ENCODE measurements at places on chromosomes 16 and 17.

DNA sequence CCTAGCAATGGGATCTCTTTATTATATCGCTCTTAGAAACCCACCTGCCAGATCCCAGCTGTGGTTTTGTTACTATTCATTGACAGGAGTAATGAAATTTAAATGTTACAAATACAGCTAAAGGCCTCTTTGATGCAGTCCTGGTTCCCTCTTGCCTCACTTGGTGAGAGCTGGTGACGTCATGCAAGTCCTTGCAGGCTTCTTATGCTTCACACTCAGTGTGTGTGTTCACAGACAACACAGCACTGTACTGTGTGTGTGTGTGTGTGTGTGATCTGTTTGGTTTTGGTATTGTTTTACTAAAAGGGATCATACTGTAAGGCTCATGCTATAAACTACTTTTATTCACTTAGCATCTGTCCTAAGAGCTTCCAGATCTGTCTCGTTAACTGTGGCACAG, 75.0 kb downstream of the USP22 start:
- DNase-seq: peak; percentile 46

GRCh38 chr17:1322014-1322428, 42.6 kb downstream of the TRARG1 start:
- DNase-seq: no peak

- DNase-seq: no peak
Observed at GRCh38 chr17:5110816-5111215, 862 bp downstream of the ZNF232 start.

GRCh38 chr16:6517020-6517720, 815.5 kb upstream of the RBFOX1 start:
- DNase-seq: no peak

GRCh38 chr16:85447693-85448313, 165.3 kb upstream of the GSE1 start:
- DNase-seq: no peak

- DNase-seq: no peak
Observed at GRCh38 chr17:75549246-75550138, 24.0 kb downstream of the LLGL2 start.

- no peak for DNase-seq
Observed at GRCh38 chr17:77718669-77718961, 239.9 kb upstream of the TNRC6C start.

- DNase-seq: no peak
Observed at GRCh38 chr16:67881621-67882161, 3.0 kb upstream of the NRN1L start.

DNA sequence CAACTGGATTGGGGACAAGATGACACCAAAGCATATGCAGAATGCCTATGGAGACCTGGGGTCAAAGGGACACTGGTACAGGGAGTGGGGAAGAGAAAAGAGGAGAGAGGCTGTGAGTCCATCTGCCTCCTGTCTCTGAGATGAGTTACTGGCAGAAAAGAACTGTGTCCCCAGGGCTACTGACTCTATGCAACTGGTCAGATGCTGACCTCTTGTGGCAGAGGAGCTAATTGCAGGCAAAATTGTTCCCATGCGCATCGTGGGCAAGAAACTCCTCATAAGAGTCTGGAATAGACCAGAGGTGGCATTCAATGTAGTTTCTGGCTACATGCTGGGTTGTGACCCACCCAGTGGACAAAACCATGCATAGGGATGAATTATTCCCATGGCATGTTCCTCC, 26.1 kb upstream of the MLKL start:
- no peak for DNase-seq

- DNase-seq: no peak
Observed at GRCh38 chr17:77045441-77046041, 95.2 kb upstream of the SEC14L1 start.

GRCh38 chr17:78412403-78412802, 34.0 kb downstream of the PGS1 start:
- DNase-seq: peak; percentile 24

GRCh38 chr16:67395105-67395457, 1.8 kb upstream of the TPPP3 start:
- no peak for DNase-seq

DNA sequence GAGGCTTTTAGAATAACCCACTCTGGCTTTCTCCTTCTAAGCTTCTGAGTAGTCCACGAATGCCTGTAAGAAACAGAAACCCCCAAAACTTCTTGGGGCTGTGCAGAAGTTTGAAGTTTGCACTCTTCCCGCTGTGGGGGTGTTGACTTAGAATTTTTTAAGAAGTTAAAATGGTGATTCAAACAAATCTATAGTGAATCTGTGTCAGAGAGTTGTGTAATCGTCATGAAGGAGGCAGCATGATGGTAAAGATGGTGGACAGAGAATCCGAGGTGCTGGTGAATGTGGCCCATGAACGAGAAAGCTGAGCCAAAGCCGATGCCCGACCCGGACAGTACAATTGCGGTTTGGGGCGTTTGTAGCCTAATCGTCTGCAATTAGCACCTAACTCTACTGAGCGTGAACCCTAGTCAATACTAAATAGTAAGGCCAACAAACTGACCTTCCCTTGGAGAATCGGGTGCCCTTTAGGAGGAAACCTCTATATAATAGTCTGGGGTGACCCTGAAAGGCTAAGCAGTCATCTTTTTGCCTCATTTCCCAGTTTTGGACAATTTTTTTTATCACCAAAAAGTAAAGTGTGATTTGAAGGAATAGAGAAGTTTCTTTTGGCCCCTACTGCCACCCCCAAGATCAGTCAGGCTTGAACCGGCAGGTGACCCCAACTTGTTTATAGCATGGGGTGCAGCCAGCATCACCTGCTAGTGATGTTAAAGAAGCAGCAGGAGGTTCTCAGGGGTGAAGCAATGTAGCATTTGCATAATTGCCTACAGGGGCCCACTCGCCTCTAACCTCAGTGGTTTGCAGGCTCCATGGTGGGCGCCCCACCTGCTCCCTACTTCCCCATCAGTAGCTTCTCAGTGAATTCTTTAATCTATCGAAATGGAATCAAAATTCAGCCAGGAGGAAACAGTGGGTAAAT, 11.2 kb downstream of the IRF8 start:
- DNase-seq: no peak

GRCh38 chr17:77210946-77211541, 70.3 kb downstream of the SEC14L1 start:
- no peak for DNase-seq

Data from fibroblast of skin of scalp (primary cell).